ENCODE measurements at places on chromosomes 2 and 18.

- no peak for DNase-seq
These were observed 518.3 kb upstream of the PIK3C3 start for GRCh38 chr18:41436772-41437171.

DNA sequence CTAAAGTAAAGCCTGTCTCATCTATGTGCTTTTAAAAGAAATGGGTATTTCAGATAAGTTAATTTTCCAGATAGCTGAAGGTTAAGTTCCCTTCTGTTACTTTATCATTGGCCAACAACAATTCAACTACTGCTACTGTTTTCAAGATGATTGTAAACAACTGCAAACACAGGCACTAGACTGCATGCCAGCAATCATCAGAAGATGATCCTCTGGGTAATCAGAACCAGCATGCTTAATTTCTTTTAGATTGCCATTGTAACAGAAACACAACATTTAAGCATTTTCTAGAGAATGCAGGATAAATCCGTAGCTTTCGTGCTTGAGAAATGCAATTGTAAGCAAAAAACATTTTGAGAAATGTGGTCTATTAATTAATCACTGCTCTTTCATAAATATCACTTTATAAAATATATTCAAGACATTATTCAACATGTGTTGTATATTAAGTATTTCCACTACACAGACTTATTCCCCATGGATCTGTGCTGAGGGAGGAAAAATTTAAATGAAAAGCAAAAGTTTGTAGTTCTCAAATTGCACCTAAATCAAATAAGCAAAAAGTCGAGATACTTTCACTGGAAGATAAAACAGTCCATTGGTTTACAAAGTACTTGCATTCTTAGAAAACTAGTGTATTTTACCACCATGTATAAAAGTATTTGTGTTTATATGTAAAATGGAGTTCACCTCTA lies 133.7 kb downstream of the ATL2 start:
- DNase-seq, result no peak

- DNase-seq, result no peak
These were observed 39.8 kb upstream of the TMEM178A start for GRCh38 chr2:39625927-39626270.

DNA sequence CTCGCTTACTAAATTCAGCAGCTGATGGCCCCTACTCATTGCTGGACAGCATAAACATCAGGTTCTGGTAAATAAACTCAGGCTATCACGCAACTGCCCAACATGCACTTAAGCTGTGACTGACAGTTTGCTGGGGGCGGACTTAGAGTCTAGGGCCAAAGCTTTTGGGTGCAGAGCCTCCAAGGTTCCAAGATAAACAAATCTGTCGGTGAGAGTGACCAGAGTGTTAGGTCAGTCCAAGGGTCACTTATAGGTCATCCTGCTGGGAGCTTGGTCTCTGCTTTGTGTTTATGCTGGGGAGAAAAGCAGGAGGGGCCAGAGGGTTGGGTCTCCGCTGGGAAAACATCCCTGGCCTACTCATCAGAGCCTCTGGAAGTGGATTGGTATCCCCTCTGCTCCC lies 188.6 kb upstream of the GATA6 start:
- no peak for DNase-seq

- DNase-seq, result peak; percentile 46
These were observed 1.7 kb upstream of the CTDSP1 start for GRCh38 chr2:218397820-218398436.

- no peak for DNase-seq
These were observed 157.3 kb downstream of the CTNNA2 start for GRCh38 chr2:79670198-79670597.

DNA sequence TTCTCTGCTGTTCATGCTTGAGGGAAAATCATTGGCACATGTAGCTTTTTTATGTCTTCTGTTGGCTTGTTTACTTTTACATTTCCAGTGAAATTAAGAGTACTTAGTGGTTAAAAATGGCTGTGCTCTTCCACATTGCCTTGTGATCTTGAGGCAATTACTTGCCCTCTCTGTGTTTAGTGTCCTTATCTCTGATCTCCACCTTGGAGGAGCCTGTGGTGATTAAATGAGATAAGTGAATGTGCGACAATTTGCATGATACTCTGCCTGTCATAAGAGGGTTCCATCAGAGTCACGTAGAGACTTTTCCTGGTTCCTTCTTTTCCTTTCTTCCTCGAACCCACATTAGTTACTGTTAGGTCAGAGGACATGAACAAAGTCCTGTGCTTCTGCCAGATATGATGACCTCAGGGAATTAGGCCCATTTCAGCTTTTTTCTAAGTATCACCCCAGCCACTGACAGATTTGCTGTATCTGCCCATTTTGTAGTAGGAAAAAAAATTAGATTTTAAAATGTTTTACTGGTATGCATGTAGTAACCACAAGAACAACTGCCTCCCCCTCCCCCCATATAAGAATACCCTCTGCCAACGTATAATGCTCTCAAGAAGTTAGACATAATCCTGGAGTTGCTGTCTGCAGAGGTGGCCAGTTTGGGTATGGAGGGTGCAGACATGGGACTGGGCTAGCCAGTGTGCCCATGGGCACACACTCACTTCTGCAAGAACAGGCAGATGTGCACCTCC lies 51.9 kb downstream of the TET3 start:
- no peak for DNase-seq

- DNase-seq, result no peak
These were observed 138.0 kb upstream of the CDCA7 start for GRCh38 chr2:173216668-173217067.

GRCh38 chr18:74326231-74326630 lies 10.6 kb downstream of the C18orf63 start:
- DNase-seq, result no peak

DNA sequence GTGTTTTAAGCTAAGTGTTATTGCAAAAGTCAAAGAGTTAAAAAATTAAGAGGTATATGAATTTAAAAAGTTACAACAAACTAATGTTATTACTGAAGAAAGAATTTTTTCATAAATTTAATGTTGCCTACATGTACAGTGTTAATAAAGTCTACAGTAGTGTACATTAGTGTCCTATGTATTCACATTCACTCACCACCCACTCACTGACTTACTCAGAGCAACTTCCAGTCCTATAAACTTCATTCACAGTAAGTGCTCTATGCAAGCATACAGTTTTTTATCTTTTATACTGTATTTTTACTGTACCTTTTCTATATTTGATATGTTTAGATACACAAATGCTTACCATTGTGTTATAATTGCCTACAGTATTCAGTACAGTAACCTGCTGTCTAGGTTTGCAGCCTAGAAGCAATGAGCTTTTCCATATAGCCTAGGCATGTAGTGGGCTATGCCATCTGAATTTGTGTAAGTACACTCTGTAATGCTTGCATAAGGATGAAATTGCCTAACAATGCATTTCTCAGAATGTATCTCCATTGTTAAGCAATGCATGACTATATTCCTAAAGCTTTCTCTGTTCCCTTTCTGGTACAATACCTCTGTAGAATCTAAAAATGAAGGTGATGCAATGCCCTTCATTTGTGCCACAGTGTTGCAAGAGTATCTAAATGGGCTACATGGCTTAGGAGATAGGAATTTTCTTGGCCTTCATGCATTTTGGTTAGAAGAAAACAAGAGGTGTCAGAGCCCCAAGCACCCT lies 370.8 kb upstream of the NT5C1B start:
- no peak for DNase-seq
